ENCODE measurements at places on chromosomes 7 and 10.

GRCh38 chr10:77187376-77187999, 450.1 kb downstream of the KCNMA1 start:
- DNase-seq = no peak

- DNase-seq = no peak
Measured at GRCh38 chr10:78516756-78517155, 483.1 kb downstream of the RPS24 start.

DNA sequence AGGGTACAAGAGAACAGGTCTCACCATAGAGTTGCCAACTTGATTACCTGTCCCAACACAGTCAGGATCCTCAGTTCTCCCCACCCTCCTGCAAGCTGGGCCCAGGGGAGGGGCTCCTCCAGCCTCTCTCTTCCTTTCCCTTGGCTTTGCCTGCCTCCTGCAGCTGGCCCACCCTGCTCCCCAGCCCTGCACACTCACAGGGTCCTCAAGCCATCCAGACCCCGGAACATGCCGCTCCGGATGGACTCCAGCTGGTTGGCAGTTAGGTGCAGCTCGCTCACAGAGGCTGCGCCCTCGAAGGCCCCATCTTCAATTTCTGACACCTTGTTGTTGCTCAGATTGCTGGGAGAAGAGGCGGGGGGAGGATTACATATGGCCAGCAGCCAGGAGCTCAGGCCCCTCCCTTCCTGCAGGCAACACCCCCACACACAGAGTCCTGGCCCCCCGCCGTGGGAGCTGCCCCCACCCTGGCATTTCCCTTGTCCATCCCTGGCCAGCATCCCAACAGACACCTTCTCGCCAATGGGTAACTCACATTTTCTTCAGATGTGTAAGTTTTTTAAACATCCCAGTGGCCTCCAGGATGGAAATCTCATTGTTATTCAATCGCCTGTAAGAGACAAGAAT, 139.2 kb downstream of the SLIT1 start:
- no peak for DNase-seq

GRCh38 chr10:72260239-72260975, 13.3 kb upstream of the DDIT4 start:
- peak; percentile 87 for DNase-seq

DNA sequence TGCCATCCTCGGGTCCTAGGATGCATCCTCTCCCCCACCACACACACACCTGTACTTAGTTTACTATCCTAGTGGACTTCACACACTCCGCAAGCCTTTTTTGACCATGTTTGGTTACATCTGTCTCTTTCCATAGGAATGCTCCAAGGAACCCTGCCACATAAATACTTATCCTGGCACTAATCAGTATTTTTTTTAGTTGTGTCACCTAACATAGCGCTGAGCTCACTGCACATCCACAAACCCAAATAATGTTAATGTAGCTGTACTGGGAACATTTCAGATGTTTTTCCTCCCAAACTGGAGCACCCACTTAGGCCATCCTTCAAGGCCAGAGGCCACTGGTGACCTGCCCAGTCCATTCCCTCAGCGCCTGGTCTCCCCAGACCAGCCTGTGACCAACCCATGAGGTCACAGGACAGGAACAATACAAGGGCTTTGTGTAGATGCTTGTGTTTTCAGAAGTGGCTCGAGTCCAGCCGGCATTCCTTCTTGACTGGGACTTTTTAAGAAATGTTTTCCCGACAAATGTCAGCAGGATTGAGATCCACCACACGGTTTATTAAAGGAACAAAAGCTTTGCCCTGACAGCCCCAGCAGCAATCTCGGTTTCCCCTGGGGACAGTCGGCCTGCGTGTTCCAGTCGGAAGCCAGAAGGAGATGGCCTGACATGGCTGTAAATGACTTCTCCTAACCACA, 181.4 kb downstream of the JCAD start:
- DNase-seq = no peak

DNA sequence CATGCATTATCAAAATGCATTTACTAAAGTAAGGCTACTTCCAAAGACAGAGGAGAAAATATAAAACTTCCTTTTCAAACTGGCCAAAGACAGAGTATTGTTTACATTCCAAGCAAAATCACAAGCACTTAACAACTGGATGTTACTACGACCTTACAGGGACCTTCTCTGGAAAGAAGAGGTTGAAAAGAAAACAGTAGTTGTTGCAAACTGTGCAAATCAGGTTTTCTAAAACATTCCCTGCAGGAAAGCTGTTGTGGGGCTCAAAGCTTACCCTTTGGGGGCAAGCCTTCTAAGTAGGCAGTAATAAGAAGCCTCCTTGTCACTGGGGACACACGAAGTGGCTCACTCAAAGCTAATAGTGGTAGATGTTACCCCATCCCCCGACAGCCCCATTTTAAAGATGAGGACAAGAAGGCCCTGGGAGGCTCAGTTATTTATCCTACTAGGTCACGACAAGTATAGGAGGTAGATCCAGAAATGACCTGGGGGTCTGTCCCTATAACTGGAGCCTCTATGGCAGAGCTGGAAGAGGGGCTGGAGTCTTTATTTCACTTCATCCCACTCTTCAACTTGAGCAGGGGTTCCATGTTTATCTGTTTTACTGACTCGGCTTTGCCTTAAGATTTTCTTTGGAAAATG, 46.6 kb downstream of the ATXN7L1 start:
- no peak for DNase-seq

GRCh38 chr7:146235195-146235594, 118.6 kb downstream of the CNTNAP2 start:
- no peak for DNase-seq

DNA sequence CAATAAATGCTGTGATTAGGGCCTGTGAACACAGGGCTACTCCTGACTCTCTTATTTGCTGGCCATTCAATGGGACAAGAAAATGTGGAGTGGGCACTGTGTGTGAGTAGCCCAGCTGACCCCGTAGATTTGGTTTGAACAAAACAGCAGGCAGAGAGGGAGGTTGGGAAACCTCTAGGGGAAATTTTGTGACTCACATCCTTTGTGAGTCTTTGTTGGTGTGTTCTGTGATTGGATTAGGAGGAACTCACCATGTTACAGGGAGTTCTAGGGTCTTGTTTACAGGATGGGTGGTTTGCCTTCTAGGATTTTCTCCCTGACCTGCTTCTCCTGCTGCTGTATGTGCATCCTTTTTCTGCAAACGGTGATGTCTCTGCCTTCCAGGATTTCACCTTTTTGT, 128.3 kb upstream of the MKI67 start:
- no peak for DNase-seq

- no peak for DNase-seq
Measured at GRCh38 chr10:63977329-63977923, 456.2 kb downstream of the REEP3 start.

DNA sequence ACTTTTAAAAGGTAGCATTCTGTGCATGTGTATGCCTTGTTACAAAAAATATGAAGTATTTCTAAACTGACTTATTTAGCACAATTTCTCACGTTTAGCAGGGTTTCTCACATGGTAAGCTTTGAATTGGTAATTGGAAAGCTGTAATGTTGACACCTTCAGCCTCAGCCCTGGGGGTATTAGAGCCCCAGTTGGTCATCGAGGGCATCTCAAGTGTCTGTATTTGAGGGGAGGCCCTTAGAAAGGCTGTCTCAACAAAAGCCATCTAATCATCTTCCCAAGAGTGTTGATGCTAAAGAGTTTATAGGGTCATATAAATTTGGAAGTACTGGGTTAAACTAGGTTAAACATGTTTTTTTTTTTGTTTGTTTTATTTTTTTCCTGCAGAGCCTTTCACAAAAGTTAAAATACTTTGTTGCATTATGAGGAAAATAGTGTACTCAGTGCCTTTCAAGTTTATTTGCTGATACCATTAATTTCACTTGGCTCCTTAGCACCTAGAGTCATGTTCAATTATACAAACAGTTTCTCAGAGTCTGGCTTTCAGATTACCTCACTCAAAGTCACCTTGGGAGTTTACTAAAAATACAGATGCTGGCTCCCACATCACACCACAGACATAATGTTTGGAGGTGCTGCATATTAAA, 134.0 kb downstream of the CD36 start:
- no peak for DNase-seq

- DNase-seq = no peak
Measured at GRCh38 chr10:9449530-9449929, 1395.0 kb downstream of the GATA3 start.

DNA sequence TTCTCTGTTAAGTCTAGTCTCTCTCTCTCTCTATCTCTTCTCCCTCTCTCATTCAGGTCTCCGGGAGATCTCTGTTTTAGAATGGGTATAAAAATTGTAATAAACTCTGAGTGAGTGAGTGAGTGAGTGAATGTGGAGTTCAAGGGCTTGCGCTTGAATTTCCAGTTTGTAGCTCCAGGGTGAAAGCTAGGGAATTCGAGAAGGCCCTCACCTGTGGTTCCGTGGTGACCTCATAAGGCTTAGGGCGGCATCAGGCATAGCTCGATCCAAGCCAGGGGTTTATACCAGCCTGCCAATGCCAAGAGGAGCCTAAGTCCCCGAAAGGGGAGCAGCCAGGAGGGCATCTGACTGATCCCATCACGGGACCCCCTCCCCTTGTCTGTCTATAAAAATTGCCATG, 456 bp downstream of the AKR1B15 start:
- DNase-seq = no peak

DNA sequence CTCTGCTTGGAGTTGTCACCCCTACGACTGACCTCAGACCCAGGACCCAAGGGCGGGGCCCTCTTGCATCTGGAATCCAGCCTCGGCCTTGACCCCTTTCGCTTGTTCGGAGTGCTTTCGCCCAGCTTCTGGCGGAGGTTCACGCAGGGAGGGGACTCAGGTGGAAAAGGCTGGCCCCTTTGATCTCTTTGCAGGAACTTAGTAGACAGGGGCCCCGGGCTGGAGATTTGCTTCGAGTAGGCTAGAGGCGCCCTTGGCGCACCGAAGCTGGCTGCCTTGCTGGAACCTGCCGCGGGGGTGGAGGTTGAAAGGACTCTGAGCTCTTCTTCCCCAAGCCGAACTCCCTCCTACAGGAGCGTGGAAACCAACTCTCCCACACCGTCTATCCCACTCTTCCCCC, 255.1 kb downstream of the OTUD1 start:
- no peak for DNase-seq

GRCh38 chr10:58545427-58545826, 32.8 kb downstream of the BICC1 start:
- DNase-seq = no peak

DNA sequence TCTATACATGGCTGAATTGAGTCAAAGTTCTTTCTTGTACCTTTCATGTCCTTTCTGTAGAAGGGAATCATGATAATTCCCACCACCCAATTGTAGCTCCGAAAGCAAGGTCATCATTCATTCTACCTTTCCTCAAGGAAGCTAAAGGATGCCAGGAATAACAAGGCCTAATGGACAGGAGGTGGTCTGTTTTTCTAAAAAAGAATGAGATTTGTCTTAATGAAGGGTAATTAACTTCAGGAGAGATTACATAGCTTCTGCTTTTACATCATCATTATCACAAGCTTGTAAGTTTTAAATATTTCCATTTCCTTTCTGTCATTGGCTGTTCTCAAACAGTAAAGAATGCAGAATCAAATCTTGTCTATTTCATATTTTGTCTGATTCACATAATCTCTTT, 249.5 kb upstream of the SORCS1 start:
- no peak for DNase-seq

DNA sequence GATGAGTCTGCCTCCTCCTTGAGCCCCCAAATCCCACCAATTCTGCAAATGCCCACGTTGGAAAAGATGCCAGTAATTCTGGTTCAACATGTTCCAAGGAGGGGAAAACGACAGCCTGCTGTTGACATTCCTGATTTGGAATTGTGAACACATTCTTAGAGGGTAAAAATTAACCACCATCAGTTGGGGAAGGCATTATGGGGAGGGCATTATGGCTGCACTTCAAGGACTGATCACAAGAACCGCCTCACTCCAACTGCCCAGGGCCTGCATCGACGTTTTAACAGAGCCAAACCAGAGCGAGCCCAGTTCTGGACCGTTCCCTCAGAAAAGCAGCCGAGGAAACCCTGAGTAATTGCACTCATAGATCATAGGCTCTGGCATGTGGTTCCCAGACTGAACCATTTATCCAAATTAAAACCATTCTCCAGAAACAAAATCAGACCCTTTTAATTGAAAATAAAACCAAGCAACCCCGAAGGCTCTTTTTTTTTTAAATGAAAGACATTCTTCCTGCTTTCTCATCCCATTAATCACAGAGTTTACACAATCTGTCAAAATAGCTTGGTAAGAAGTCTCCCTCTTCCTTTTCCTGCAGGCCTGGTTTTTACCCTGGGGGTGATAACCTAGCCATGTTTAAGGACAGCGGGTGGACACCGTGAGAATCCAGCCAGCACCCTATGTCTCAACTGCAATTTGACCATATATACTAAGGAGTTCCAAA, 8.0 kb downstream of the TNS3 start:
- no peak for DNase-seq

DNA sequence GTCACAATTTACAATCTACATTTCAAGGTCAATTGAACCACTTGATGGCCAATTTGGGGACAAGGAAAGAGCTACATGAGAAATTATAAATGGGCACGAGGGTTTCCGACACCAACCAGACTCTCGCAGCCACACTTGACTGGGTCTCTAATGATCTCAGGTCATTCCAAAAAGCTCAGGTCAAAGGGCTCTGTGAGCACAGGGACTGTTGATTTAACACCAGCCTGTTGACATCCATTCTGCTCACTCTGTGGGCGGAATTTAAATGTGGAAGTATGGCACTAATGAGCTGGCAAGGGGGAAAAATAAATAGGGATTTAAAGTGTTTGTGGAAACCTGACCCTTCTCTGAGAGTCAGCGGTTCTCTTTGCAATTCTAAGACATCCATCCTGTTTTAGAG, 810.7 kb upstream of the AUTS2 start:
- DNase-seq = no peak
